ENCODE measurements at places on chromosomes 11 and 22.

GRCh38 chr11:47216121-47216798 lies 1.5 kb downstream of the DDB2 start:
- H3K27ac ChIP-seq, result peak overlapping the region; percentile 83
- H3K4me3 ChIP-seq, result peak overlapping the region; percentile 61
- DNase-seq, result no peak
- H3K27me3 ChIP-seq, result no peaks in the 10 kb centered on the region
- H3K36me3 ChIP-seq, result peaks cover 11% of the 10 kb centered on the region
- peaks cover 17% of the 10 kb centered on the region for H3K4me1 ChIP-seq

GRCh38 chr22:31680861-31681341 lies 18.9 kb upstream of the PISD start:
- no peaks in the 10 kb centered on the region for H3K27me3 ChIP-seq
- H3K4me1 ChIP-seq, result peaks cover 7% of the 10 kb centered on the region
- H3K4me3 ChIP-seq, result no peak overlapping the region
- H3K36me3 ChIP-seq, result peaks cover 22% of the 10 kb centered on the region
- H3K27ac ChIP-seq, result no peak overlapping the region

- no peak for DNase-seq
- peaks cover 16% of the 10 kb centered on the region for H3K36me3 ChIP-seq
- no peak overlapping the region for H3K27ac ChIP-seq
- H3K27me3 ChIP-seq, result no peaks in the 10 kb centered on the region
These were observed 7.0 kb downstream of the PITPNB start for GRCh38 chr22:27912101-27912500.

- peaks cover 30% of the 10 kb centered on the region for H3K4me1 ChIP-seq
- no peaks in the 10 kb centered on the region for H3K27me3 ChIP-seq
- DNase-seq, result no peak
- no peak overlapping the region for H3K27ac ChIP-seq
- no peak overlapping the region for H3K4me3 ChIP-seq
These were observed 4.3 kb downstream of the CBX6 start for GRCh38 chr22:38867471-38868285.

DNA sequence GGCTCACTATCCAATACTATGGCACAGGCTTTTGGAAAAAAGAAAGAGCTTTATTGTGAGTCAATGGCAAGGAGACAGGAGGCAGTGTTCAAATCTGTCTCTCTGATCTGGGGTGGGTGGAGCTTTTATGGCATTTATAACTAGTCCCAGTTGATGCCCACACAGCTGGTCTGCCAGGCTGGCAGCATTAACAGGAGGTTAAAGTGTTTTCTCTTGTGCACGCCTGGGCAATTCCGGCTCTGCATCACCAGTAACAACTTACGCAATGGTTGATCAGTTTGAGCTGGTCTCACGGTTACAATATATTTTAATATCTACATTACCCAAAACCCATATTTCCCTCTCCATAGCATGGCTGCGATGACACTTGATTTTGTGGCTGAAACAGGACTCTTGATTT lies 15.1 kb upstream of the SMIM38 start:
- no peaks in the 10 kb centered on the region for H3K27me3 ChIP-seq
- no peak overlapping the region for H3K4me3 ChIP-seq
- H3K27ac ChIP-seq, result no peak overlapping the region
- H3K4me1 ChIP-seq, result no peaks in the 10 kb centered on the region
- no peaks in the 10 kb centered on the region for H3K36me3 ChIP-seq
- DNase-seq, result no peak

DNA sequence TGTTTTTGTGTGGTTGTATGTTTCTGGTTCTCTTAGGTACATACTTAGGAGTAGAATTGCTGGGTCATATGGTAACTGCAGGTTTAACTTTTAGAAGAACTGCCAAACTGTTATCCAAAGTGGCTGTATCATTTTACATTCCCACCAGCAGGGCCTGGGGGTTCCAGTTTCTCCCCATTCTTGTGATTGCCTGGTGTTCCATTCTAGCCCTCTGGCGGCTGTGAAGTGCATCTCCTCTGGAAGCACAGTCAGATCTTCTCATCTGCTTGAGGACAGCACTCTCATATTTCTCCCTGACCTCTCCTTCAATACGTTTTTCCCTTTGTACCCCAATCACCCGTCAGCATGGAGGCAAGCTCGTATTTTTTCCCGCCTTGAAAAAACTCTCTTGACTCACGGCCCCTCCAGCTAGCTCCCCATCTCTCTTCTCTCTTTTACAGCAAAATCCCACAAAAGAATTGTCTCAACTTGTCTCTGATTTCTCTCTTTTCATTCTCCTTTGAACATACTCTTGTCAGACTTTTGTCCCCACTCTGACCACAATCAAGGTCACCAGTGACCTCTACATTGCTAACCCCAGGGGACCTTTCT lies 56.8 kb upstream of the THY1 start:
- no peak for DNase-seq
- H3K4me3 ChIP-seq, result no peak overlapping the region
- peaks cover 2% of the 10 kb centered on the region for H3K4me1 ChIP-seq
- H3K27me3 ChIP-seq, result no peaks in the 10 kb centered on the region
- no peaks in the 10 kb centered on the region for H3K36me3 ChIP-seq
- H3K27ac ChIP-seq, result no peak overlapping the region

DNA sequence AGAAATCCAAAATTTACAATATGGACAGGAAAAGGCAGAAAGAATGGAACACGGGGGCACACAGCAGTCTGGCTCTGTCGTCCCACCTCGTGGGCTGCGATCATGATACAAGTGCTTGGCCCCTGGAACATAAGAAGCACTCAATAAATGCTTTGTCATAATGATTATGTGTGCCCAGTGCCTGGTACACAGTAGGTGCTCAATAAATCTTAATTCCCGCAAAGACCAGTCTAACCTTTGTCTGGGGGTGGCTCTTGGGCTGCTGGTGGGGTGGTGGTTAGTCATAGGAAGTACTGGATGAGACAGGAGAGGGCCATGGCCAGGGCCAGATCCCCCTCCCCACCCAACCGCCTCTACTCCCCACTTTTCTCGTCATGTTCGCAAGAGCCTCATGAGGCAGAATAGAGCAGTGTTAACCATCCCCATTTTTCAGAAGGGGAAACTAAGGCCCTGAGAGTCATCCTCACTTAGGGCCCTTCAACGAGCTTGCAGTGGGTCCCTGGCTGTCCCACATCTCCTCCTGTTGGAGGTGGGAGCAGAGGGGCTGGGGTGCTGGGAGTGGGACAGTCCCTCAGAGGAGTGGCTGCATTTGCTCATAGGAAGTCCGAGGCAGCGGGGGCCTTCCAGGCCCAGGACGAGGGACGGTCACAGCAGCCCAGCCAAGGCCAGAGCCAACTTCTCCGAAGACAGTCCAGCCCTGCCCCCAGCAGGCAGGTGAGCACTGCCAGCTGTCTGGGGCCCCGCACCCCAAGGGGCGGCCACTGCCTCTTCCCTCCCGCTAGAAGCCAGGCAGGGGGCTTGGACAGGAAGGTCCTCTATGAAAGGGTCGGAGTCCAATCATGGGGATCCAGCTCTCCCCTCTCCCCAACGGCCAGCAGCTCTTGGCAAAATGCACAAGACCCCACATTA lies 36.1 kb downstream of the TRIOBP start:
- no peak for DNase-seq
- no peaks in the 10 kb centered on the region for H3K27me3 ChIP-seq
- no peak overlapping the region for H3K27ac ChIP-seq
- no peaks in the 10 kb centered on the region for H3K4me1 ChIP-seq
- H3K36me3 ChIP-seq, result no peaks in the 10 kb centered on the region

DNA sequence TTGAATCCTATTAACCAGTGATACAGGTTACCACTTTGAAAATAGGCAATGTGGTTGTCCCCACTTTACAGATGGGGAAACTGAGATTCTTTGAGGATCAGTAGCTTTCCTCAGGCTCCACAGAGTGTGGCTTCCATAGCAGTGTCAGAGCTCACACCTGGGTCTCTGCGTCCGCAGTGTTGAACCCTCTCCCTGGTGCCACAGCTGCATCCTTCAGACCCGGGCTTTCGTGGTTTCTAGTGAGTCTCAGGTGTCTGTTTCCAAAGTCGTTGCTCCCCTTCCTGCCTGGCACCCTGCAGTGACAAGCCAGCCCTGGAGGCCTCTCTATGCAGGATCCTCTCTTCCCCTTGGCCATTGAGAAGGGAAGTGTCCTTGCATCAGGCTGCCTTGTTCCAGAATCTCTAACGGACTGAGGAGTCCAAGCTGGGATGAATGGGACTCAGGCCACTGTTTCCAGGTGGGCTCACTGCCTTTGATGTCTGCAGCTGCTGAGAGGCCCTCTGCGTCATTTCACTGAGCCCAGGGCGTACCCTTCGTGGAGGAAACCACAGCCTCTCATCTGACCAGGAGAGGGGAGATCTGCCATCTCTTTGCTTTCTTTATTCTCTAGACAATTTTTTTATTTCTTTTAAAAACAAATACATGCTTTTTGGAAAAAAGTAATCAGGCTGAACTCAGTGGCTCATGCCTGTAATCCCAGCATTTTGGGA lies 48.4 kb upstream of the MICAL2 start:
- no peak overlapping the region for H3K27ac ChIP-seq
- no peaks in the 10 kb centered on the region for H3K27me3 ChIP-seq
- no peak overlapping the region for H3K4me3 ChIP-seq
- no peaks in the 10 kb centered on the region for H3K4me1 ChIP-seq

DNA sequence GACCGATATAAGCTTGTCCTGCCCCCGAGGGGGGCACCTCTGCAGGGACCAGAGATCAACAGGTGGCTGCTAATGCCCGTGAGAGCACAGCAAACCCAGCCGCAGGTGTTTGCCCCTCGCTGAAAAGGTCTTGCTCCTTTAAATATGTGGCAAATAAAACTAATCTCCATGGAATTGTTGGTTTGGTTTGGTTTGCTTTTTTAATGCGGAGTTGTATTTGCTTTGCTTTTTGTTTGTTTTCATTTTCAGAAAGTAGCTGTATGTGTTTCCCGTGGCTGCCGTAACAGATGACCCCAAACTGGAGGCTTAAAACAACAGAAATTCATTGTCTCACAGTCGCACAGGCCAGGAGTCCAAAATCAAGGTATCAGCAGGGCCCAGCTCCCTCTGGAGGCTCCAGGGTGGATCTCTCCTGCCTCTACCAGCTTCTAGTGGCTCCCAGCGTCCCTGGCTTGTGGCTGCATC lies 93.0 kb downstream of the CELSR1 start:
- H3K4me1 ChIP-seq, result no peaks in the 10 kb centered on the region
- DNase-seq, result no peak
- no peak overlapping the region for H3K4me3 ChIP-seq
- H3K27ac ChIP-seq, result no peak overlapping the region

- no peak overlapping the region for H3K27ac ChIP-seq
- H3K27me3 ChIP-seq, result peaks cover 5% of the 10 kb centered on the region
- H3K4me3 ChIP-seq, result no peak overlapping the region
- DNase-seq, result no peak
- H3K36me3 ChIP-seq, result no peaks in the 10 kb centered on the region
These were observed 62.6 kb downstream of the BUD13 start for GRCh38 chr11:116710001-116710674.

GRCh38 chr11:85758026-85758425 lies 52.9 kb downstream of the SYTL2 start:
- H3K27me3 ChIP-seq, result no peaks in the 10 kb centered on the region
- no peak overlapping the region for H3K4me3 ChIP-seq
- H3K4me1 ChIP-seq, result peaks cover 35% of the 10 kb centered on the region

GRCh38 chr22:28424427-28425080 lies 255.1 kb downstream of the TTC28 start:
- H3K4me1 ChIP-seq, result no peaks in the 10 kb centered on the region
- H3K27ac ChIP-seq, result no peak overlapping the region
- H3K4me3 ChIP-seq, result no peak overlapping the region

- no peaks in the 10 kb centered on the region for H3K27me3 ChIP-seq
- DNase-seq, result no peak
- no peak overlapping the region for H3K4me3 ChIP-seq
- no peak overlapping the region for H3K27ac ChIP-seq
These were observed 84.6 kb downstream of the DBX1 start for GRCh38 chr11:20075627-20076026.

GRCh38 chr11:5129457-5129877 lies 8.7 kb downstream of the OR52A5 start:
- no peak for DNase-seq
- no peak overlapping the region for H3K4me3 ChIP-seq
- H3K4me1 ChIP-seq, result no peaks in the 10 kb centered on the region
- no peaks in the 10 kb centered on the region for H3K36me3 ChIP-seq

GRCh38 chr22:42955087-42955635 lies 59.8 kb downstream of the PACSIN2 start:
- H3K27ac ChIP-seq, result no peak overlapping the region
- H3K4me1 ChIP-seq, result peaks cover 5% of the 10 kb centered on the region
- H3K36me3 ChIP-seq, result no peaks in the 10 kb centered on the region
- H3K27me3 ChIP-seq, result no peaks in the 10 kb centered on the region
- no peak overlapping the region for H3K4me3 ChIP-seq

DNA sequence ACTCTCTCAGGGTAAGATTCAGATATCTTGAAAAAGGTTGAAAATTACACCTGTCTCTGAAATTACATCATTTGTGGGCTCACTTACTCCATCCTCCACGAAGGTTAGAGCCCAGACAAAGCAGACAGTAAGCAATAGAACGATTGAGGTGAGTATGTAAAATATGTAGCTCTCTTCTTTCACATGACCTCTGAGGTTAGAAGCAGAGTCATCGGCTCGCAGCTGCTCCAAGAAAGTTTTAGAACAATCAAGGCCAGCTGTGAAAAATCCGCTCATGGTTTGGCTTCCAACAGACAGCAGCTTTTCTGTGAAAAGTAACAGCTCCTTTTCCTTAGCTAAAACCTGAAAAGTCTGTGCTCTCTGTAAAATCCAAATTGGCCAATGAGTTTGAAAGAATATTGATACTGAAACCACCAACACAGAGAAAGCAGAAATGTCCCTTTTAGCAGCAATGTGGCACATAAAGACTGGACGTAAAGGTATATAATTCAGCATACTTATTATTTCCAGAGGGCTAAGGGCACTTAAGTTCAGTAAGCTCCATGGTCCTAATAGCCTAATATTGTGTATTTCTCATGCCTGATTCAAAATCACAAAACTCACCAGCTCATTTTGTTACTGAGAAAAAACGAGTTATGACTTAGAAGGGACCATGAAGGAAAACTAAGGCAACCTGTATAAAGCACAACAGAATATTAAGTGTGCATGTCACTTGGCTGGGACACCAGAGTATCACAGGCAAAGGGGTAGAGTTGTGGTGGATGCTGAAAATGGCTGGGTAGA lies 78.2 kb downstream of the FAM76B start:
- H3K36me3 ChIP-seq, result no peaks in the 10 kb centered on the region
- H3K4me1 ChIP-seq, result peaks cover 7% of the 10 kb centered on the region
- H3K27me3 ChIP-seq, result no peaks in the 10 kb centered on the region
- no peak overlapping the region for H3K27ac ChIP-seq
- DNase-seq, result no peak

- H3K4me3 ChIP-seq, result no peak overlapping the region
- H3K36me3 ChIP-seq, result no peaks in the 10 kb centered on the region
- H3K4me1 ChIP-seq, result peaks cover 12% of the 10 kb centered on the region
These were observed 4.1 kb upstream of the PLAAT2 start for GRCh38 chr11:63567044-63567840.

DNA sequence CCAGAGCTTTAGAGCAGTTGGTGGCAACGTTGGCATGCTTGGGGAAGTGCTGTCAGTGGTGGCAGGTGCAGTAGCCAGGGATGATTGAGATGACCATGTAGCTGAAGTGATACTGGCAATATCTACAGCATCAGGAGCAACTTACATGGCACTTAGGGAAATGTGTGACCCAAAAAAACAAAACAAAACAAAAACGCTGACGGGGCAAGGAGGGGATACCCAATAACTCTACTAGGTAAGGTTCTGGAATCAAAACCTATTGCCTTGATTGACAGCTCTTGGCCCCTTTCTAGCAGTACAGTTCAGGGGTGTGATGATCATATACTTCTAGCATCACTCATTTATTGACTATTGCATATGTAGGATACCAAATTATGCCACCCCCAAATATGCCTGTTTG lies 312.6 kb downstream of the AASDHPPT start:
- no peaks in the 10 kb centered on the region for H3K4me1 ChIP-seq
- DNase-seq, result no peak
- no peaks in the 10 kb centered on the region for H3K36me3 ChIP-seq
- no peaks in the 10 kb centered on the region for H3K27me3 ChIP-seq
- H3K27ac ChIP-seq, result no peak overlapping the region

All from effector memory CD4-positive, alpha-beta T cell (primary cell).